Brain (organoid and tissue), 16 donors: ENCODE measurements at places on chromosomes 1 and 21.

DNA sequence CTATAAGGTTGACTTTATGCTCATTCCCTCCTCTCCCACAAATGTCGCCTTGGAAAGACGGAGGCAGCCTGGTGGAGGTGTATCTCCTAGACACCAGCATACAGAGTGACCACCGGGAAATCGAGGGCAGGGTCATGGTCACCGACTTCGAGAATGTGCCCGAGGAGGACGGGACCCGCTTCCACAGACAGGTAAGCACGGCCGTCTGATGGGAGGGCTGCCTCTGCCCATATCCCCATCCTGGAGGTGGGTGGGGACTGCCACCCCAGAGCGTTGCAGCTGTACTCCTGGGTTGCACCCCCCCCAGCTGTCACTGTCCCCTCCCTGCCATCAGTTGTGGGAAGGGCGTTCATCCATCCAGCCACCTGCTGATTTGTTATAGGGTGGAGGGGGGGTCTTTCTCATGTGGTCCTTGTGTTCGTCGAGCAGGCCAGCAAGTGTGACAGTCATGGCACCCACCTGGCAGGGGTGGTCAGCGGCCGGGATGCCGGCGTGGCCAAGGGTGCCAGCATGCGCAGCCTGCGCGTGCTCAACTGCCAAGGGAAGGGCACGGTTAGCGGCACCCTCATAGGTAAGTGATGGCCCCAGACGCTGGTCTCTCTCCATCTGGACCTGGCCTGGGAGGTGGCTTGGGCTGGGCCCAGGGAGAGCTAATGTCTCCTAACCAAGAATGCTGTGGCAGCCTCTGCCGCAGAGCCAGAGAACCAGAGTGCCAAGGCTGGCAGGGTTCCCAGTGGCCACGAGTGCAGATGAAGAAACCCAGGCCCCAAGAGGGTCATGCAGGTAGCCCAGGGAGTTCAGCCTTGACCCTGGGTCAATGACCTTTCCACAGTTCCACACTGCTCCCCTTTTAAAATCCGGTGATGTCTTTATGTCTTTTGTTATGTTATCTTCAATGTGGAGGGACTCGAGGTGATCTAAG is 13.1 kb downstream of the PCSK9 start:
- DNase-seq = no peak

DNA sequence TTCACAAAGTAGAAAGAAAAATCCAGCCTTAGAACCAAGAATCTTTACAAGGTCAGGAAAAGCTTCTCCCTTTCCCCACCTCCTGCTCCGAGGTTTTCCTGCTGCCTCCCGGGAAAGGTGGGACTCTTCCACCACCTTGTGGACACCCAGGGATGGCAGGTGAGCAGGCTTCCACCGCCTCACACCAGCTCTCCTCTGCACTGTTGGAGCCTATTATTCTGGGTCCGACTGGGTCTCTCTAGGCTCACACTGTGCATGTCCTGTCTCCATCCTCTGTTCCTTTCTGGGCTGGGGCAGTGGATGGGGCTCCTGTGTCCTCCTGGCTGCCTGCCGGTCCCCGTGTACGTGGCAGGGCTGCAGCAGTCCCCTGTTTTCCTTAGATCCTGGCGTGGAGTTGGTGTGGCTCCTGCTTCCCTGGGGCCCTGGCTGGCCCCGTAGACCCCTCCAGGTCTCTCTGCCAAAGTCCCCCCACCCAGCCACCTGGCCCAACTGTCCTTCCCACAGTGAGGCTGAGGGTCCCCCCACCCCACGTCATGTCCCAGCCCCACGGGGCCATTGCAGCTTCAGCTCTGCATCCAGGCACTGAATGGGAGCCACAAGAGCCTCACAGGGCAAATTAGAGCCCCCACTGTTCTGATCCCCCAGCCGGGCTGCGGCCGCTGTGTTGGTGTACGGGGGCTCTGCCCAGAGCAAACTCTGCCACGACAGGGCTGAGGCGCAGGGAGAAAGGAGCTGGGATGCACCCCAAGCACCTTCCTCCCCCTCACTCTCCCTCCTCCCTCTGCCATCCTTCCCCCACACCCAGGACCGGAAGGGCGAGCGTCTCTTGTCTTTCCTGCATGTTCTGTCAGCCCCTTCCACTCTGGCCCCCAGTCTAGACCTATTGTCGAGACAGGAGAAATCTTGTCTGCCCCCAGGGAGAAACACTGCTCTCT is 3.3 kb upstream of the SLC45A1 start:
- DNase-seq = peak; percentile 91

- DNase-seq = peak; percentile 28
Observed at GRCh38 chr1:226967665-226968064, 27.6 kb downstream of the COQ8A start.

DNA sequence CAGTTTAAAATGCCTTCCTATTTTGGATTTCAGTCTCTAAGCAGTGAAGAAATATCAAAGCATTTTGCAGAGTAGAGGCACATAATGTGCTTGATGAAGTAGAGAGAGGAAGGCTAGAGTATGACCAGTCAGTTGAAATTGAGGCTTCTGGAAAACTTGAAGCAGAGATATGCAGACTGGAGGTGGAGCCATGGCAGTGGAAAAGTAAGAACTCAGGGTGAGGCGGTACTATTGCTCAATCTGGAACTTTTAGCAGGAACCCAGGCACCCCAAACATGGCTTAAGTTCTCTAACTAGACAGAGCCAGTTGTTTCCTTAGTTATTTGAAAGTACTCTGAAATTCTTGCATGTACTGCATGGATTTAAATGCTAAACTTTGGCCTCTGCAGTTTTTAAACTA is 288.6 kb downstream of the HHAT start:
- no peak for DNase-seq

- DNase-seq = no peak
Observed at GRCh38 chr1:199546323-199546722, 481.2 kb upstream of the NR5A2 start.

DNA sequence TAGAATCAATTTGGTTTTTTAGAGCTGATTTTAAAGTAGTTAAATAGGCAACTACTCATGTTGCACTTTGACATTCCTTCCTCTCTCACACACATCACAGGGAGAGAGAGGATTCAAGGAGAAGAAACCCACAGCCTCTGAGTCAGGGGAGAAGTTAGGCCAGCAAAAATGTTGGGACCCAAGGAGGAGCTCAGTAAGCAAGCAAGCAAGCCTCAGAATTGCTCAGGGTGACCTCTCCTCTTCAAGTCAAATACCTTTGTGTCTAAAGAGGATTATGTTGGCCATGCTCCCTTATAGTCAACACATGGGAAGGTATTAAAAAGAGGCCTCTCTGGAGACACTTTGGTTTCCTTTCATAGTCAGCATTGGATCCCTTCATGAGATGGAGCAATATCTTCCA is 80.5 kb upstream of the WARS2 start:
- no peak for DNase-seq

DNA sequence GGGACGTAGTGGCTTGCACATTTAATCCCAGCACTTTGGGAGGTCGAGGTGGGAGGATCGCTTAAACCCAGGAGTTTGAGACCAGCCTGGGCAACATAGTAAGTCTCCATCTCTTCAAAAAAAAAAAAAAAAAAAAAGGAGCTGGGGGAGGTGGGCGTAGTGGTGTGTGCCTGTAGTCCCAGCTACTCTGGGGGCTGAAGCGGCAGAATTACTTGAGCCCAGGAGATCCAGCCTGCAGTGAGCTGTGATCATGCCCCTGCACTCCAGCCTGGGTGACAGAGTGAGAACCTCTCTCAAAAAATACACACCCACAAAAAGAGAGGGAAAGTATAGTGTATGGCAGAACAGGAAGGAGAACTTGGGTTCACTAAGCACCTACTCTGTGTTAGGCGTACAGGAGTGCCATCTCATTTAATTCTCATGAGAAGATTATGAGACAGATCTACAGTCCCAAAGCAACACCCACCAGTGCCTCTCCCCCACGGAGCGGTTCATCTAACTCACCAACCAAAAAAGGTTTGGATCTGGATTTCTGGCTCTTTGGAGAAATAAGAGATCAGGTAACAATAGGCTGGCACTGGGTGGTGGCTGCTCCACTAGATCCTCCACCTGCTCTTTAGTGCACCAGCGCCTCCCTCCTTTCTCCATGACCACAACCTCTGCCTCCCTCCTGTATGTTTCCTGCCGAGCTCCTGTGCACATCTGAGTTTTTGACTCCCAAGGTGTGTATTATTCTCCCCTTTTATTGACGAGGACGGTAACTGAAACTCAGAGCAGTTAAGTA is 1.4 kb upstream of the TRAF5 start:
- no peak for DNase-seq

DNA sequence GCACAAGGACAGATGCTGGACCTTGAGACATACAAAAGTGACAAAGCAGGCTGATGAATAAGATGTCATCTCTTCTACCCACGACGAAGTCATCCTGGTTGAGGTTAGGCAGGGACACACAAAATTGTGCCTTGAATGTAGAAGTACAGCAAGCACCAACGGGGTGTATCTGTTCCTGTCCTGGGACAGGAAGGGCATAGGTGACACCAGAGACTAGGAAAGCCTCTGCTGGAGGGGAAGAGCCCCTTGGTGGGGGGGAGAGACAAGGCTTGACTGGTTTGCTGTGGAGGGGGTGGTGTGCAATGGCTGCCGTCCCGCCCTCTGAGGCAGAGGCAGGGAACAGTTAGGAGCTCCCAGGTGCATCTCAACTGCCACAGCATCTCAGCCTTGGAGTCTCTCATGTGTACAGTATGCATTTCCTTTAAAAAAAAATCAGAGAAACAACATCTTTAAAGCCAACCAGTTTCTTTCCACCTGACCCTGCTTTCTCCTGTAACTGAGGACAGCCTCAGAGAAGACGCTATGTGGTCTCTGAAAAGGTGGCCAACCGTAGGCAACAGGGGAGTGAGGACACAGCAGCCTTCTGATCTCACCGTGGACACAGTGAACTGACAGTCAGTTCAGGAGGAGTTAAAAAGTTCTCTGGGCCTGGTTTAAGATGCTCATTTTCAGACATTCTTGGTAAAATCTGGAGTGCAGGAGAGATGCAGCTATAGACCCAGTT is 17.7 kb upstream of the GFI1 start:
- DNase-seq = no peak
